ENCODE measurements at places on chromosomes 7 and 10. TPM values are rescaled to one million over a fixed set of nuclear protein-coding genes. Genes with fewer than 3 reads are reported as not detected.
A peak's percentile ranks its signal among the peaks of the same experiment; 100 is the strongest.

DNA sequence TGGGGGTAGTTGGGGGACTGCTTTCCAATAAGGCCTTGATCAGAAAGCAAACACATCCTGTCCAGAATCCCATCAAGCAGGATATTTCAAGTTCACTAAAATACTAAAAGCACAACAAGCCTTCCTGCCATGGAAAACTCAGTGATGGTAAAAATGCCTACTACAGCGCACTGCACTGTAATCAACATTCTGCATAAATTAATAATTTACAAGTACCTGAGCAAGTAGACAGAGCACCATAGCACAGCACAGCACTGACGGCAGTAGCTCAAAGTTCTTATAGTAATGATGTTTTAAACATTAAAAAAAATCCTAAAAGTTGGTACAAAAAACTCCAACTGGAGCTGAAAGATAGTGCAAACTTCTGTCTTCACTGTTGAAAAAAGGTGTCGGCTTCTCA, 120.5 kb downstream of the FANK1 start:
- DNase-seq: no peak

DNA sequence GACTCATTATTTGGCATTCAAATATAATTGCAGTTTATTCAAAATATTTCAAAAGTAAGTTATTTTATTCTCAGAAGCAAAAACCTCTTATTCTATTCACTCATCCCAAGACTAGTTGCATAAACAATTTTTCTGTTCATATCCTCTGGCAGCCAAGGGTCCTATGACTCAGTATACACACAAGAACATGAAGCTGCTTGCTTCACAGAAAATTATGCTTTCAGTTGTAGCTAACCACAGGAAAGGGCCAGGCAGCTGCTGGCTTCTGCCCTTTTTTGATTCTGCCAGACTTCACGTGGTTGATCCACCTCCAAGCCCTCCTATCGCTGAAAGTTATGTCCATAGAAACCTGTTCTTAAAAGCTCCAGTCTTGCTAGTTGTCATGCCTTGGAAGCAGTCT, 108.8 kb downstream of the ABCA13 start:
- DNase-seq: peak; percentile 24

DNA sequence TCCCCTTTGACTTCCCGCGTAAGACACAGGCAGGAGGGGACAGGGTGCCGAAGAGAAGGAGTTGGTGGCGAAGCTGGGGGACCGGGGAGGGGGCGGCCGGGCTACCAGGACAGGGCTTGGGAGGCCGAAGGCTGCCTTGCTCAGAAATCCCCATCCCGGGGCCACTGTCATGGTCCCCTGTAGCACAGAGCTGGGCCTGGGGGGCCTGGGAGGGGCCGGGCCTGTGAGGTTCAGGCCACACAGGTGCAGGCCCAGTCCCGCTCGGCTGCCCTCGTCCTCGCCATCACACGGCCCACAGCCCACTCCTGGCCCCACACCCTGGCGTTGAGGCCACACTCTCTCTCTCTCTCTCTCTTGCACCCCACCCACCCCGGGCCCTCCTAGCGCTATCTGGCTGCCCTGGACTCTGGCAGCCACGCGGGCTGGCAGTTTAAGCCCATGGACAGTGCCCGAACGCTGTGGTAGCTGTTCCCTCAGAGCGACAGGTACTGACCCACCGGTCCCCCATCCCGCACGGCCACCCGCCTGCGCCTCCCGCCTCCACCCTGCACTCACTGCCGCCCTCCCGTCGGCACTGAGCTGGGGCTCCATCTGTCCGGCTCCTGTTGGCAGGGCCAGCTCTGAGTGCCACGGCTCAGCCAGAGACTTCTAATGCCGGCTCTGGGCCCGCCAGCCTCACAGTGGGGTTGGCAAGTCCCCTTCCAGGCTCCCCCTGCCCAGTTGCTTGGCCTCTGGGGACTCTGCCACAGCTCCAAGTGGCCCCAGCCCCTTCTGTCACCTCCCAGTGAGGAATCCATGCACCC, 28.0 kb downstream of the TTYH3 start:
- no peak for DNase-seq

DNA sequence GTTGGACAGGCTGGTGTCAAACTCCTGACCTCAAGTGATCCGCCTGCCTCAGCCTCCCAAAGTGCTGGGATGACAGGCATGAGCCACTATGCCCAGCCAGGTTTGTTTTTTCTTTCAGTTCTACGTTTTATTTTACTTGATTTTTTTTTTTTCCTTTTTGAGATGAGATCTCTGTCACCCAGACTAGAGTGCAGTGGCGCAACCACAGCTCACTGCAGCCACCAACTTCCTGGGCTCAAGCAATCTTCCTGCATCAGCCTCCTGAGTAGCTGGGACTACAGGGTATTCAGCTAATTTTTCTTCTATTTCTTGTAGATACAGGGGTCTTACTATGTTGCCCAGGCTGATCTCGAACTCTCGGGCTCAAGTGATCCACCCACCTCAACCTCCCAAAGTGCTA, 24.3 kb downstream of the GDI2 start:
- no peak for DNase-seq

- DNase-seq: no peak
Measured at GRCh38 chr10:116286626-116287200, 13.7 kb upstream of the GFRA1 start.

- no peak for DNase-seq
Measured at GRCh38 chr7:48085433-48085791, 3.7 kb upstream of the UPP1 start.

DNA sequence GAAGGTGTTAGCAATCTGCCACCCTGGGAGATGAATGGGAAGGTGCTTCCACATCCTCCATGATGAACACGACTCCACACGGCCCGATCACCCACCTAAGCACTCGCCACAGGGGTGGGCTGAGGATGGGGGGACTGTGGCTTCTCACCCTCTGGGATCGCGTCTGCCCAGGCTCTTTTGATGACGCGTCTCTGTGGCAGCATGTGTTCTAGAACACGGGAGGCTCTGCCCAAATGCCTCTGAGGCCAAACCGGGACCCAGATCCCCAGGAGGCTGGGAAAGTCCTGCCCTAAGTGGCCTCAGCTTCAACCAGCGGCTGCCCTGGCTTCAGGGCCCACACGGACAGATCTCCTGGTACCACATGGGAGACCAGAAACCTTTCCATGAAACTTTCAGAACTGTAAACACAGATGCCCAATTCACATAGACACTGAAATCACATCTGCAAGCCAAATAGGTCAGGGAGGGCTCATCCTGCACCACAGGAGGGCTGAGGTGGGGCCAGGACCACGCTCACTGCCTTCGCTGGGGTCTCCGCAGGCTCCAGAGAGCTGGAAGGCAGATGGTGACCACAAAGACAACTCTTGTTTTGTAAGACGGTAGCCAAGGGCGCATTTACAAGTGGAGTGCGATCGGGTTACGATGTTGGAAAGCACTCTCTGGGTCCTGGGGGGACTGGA, 200.6 kb downstream of the PTPRN2 start:
- no peak for DNase-seq

DNA sequence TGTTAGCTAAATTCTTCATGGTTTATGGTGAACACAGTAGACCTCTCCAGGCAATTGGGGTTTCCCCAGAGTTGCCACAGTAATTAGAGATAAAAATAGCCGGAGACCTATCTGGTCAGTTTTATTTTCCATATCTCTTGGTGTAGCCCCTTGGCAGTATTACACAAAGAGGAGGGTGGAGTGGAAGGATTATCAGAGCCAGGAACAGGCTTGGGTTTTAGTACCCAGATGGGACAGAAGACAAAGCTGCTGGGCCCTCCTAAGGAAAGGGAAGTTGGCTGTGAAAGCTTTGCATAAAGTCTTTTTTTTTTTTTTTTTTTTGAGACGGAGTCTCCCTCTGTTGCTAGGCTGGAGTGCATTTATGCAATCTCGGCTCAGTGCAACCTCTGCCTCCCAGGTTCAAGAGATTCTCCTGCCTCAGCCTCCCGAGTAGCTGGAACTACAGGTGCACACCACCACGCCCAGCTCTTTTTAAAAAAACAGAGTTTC, 9.7 kb downstream of the ZSCAN21 start:
- no peak for DNase-seq

DNA sequence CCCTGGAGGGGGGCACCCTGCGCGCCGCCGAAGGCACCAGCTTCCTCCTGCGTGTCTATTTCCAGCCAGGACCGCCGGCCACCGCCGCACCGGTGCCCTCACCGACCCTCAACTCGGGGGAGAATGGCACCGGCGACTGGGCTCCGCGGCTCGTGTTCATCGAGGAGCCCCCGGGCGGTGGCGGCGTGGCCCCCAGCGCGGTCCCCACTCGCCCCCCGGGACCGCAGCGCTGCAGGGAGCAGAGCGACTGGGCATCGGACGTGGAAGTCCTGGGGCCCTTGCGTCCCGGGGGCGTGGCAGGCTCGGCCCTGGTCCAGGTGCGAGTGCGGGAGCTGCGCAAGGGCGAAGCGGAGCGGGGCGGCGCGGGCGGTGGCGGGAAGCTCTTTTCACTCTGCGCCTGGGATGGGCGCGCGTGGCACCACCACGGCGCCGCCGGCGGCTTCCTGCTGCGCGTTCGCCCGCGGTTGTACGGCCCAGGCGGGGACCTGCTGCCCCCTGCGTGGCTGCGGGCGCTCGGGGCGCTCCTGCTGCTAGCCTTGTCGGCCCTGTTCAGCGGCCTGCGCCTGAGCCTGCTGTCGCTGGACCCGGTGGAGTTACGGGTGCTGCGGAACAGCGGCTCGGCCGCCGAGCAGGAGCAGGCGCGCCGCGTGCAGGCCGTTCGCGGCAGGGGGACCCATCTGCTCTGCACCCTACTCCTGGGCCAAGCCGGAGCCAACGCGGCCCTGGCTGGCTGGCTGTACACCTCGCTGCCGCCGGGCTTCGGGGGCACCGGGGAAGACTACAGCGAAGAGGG, 594 bp downstream of the CNNM1 start:
- peak; percentile 20 for DNase-seq

DNA sequence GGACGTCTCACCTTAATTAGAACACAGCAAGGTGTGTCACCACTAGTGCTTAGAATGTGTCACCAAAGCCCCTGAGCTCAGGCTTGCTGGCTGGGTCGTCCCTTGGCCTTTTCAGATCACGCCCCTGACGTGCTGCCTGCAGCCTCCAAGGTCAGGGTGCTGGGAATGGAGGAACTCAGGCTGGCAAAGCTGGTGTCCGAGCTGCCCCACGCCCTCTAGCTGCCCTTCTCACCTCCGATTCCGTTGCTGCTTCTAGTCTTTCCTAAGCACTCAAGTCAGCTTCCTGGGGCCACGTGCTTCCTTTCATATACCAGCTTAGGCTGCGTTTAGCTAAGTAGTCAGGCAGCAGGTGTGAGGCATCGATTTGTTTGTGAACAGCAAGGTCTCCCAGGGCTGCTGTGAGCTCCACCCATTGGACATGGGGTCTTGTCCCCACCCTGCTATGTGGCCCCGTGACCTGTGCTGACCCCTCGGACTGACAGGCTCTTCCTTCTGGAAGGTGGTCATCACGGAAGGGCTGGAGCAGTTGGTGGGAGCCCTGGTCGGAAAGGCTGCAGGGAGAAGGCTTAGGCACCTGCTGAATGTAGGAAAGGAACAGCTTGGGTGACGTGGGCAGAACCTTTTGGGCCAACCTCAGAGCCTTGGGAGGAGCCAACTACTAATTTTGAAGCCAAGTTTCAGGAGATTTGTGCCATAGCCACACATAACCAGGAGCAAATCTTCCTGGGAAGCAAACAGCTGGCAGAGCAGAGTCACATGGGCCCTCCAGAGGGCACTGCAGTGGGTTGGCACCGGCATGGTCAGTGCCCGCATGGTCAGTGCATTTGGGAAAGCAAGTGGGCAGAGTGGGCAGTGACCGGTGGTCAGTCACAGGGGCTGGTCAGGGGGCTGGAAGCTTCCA, 28.8 kb downstream of the VIPR2 start:
- DNase-seq: no peak

- DNase-seq: no peak
Measured at GRCh38 chr10:131882151-131882550, 18.7 kb upstream of the PPP2R2D start.

DNA sequence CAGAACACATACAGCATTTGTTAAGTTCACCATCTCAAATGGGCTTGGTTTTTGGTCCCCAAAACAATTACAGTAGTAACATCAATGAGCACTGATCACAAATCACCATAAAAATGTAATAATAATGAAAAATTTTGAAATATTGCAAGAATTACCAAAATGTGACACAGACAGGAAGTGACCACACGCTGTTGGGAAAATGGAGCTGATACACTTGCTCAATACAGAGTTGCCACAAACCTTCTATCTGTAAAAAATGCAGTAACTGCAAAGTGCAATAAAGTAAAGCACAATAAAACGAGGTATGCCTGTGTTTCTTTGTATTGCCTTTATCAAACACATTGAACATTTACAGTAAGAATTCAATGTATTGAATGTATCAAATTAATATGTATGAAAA, 262.7 kb downstream of the CTNNA3 start:
- DNase-seq: no peak

DNA sequence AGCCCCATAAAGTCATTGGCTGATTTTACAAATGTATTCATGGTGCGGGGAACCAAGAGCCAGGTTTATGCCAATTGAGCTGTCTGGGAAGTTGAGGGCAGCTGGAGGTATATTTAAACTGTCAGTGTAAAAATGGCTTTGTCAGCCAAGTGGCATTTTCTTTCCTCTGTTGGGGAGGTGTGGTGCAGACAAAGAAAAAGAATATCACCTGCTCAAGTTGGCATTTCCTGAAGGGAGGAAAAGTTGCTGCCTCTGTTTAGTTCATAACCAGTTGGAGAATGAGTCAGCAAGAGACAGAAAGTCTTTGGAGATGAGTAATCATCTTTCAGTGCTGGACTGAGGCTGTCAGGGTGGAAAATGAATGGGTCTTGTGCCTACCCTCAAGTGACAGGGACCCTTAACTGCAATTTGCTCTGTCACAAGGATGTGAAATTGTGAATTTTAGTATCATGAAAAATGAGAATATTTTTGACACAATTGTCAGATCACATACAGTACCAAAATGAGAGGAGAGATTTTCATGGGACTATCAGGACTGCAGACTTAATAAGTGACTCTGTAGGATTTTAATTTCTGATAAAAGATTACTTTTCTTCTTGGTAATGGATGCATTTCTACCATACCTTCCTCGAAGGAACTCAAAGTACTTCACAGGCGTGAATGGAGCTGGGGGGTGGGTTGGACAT, 137.3 kb downstream of the ANLN start:
- DNase-seq: peak; percentile 11

GRCh38 chr7:84589012-84589411, 394.4 kb upstream of the SEMA3A start:
- no peak for DNase-seq

GRCh38 chr10:127117125-127117524, 79.3 kb downstream of the INSYN2A start:
- peak; percentile 23 for DNase-seq

GRCh38 chr10:77604941-77605351, 32.7 kb downstream of the KCNMA1 start:
- no peak for DNase-seq

TMEM229A gene
- not detected for total RNA-seq

MOGAT3 gene
- not detected for total RNA-seq

SPDYE9 gene
- total RNA-seq: not detected

POM121C gene
- 72.5 TPM for total RNA-seq

BMPER gene
- 0.35 TPM for total RNA-seq

ASL gene
- 16.6 TPM for total RNA-seq

FAM25G gene
- total RNA-seq: not detected

SEPHS1 gene
- total RNA-seq: 48.8 TPM

C10orf53 gene
- total RNA-seq: not detected

OR2A1 gene
- not detected for total RNA-seq

SPDYE5 gene
- total RNA-seq: not detected

UNCX gene
- not detected for total RNA-seq

KEL gene
- total RNA-seq: 1.8 TPM
